ENCODE measurements at places on chromosomes 6 and 20. TPM values are rescaled to one million over a fixed set of nuclear protein-coding genes. Genes with fewer than 3 reads are reported as not detected.

The OR11A1 gene
- total RNA-seq: not detected

The CRYBG1 gene
- 21.8 TPM for total RNA-seq

The GJA10 gene
- not detected for total RNA-seq

The CLDN20 gene
- total RNA-seq: not detected

The ZNF311 gene
- 0.23 TPM for total RNA-seq

The FRK gene
- not detected for total RNA-seq

The XRN2 gene
- total RNA-seq: 57.4 TPM

The SLC23A2 gene
- total RNA-seq: 21.8 TPM

The KCNS1 gene
- not detected for total RNA-seq

The CAP2 gene
- not detected for total RNA-seq

- peaks cover 20% of the 10 kb centered on the region for H3K36me3 ChIP-seq
- no peaks in the 10 kb centered on the region for H3K4me1 ChIP-seq
- no peak for DNase-seq
- H3K27ac ChIP-seq: no peak overlapping the region
- H3K27me3 ChIP-seq: peaks cover 2% of the 10 kb centered on the region
- H3K4me3 ChIP-seq: no peak overlapping the region
Observed at GRCh38 chr6:31513456-31514165, 15.2 kb upstream of the MCCD1 start.

GRCh38 chr20:48215536-48215935, 430.3 kb upstream of the SULF2 start:
- H3K27me3 ChIP-seq: no peaks in the 10 kb centered on the region
- no peaks in the 10 kb centered on the region for H3K4me1 ChIP-seq
- no peak overlapping the region for H3K27ac ChIP-seq
- DNase-seq: no peak
- H3K4me3 ChIP-seq: no peak overlapping the region

DNA sequence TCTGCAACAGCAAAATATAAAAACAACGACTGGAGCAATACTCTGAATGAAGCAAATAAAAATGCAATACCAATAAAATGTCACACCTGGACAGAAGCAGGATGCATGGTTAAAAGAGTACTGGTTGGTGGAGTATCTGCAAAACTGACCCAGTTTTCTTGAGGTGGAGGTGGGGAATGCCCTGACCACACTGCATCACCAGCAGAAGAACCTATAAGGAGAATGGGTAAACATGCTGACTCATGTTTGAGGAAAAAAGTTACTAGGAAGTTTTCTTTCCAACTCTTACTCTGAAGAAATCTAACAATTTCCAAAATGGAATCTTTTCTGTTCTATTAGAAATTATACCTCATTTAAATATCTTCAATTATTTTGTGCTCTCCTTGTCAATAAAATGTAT, 43.6 kb downstream of the REPS1 start:
- peaks cover 35% of the 10 kb centered on the region for H3K36me3 ChIP-seq
- peaks cover 4% of the 10 kb centered on the region for H3K4me1 ChIP-seq
- H3K4me3 ChIP-seq: no peak overlapping the region
- H3K27me3 ChIP-seq: no peaks in the 10 kb centered on the region
- H3K27ac ChIP-seq: peak overlapping the region; percentile 8
- no peak for DNase-seq

GRCh38 chr6:42864602-42865001, 14.8 kb upstream of the RPL7L1 start:
- no peak for DNase-seq
- no peak overlapping the region for H3K4me3 ChIP-seq
- H3K36me3 ChIP-seq: peaks cover 66% of the 10 kb centered on the region

DNA sequence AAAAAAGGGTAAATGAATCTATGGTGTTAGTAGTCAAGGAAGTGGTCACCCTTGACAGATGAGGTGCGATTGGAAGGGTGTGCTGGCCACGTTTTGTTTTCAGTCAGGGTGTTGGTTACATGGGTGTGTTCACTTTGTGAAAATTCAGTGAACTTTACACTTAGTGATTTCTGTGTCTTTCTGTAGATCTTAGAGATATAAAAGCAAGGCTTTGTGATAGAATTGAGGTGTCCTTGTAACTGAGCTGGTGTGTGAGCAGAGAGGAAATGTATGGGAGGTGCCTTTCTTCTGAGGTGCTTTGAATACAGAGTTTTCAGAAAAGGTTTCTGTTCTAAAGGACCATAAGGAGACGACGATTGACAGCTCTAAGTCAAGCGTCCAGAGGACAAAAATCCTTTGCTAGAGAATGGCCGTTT, 90.5 kb downstream of the SAMD3 start:
- peaks cover 10% of the 10 kb centered on the region for H3K36me3 ChIP-seq
- peaks cover 34% of the 10 kb centered on the region for H3K4me1 ChIP-seq
- H3K27me3 ChIP-seq: no peaks in the 10 kb centered on the region

DNA sequence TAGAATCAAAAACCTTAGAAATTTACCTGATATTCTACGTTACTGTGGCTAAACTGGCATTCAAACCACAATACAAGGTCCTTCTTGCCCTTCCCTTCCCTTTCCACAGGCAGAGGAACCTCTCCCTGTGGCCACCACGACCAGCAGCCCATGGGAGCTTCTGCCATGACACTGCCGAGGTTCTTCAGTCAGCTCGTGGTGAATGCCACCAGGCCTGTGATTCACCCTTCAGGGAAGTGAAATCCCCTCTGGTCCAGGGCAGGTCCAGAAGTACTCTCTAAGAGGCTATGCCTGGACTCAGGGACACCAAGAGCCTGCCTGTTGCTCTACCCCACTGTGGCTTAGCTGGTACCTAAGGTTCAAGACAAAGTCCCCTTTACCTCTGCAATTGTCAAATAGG, 123.0 kb downstream of the HTR1B start:
- H3K36me3 ChIP-seq: no peaks in the 10 kb centered on the region
- H3K4me3 ChIP-seq: no peak overlapping the region
- no peaks in the 10 kb centered on the region for H3K4me1 ChIP-seq
- no peaks in the 10 kb centered on the region for H3K27me3 ChIP-seq
- no peak for DNase-seq

DNA sequence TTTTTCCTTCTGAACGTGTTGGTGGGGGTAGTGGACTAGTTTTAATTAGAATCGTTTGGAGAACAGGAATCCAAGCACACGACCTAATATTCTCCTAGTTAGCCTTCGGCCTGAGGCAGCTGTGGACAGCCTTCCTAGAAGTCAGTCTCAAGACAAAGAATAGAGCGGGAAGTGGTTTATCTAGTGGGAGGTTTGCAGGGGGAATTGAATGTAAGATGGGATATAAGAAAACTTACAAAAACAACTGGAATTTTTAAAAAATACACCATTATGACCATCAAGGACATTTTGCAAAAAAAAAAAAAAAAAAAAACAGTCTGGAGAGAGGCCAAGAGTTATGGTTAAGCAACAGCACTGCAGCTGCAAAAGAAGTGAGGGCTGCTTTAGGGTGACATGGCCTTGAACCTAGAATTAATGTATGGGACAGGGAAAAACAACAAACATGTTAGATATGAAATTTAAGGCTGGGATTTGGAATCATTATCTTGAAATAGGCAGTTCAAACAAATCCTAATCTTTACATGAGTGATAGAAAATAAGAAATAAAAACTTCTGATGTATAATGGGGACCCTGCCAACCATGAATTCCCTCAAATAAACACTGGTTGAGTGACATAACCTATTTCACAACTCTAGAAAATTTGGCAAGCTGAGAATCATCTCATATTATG, 40.2 kb downstream of the PLAGL1 start:
- no peak overlapping the region for H3K27ac ChIP-seq
- no peaks in the 10 kb centered on the region for H3K36me3 ChIP-seq
- no peaks in the 10 kb centered on the region for H3K4me1 ChIP-seq
- DNase-seq: no peak

GRCh38 chr6:35031611-35032529, 109.3 kb downstream of the TCP11 start:
- no peak for DNase-seq
- no peak overlapping the region for H3K27ac ChIP-seq
- H3K4me1 ChIP-seq: peaks cover 5% of the 10 kb centered on the region
- H3K4me3 ChIP-seq: no peak overlapping the region
- H3K36me3 ChIP-seq: no peaks in the 10 kb centered on the region

- DNase-seq: no peak
- peaks cover 15% of the 10 kb centered on the region for H3K4me1 ChIP-seq
- no peaks in the 10 kb centered on the region for H3K27me3 ChIP-seq
- H3K4me3 ChIP-seq: no peak overlapping the region
Observed at GRCh38 chr6:149032599-149033405, 284.7 kb upstream of the TAB2 start.

DNA sequence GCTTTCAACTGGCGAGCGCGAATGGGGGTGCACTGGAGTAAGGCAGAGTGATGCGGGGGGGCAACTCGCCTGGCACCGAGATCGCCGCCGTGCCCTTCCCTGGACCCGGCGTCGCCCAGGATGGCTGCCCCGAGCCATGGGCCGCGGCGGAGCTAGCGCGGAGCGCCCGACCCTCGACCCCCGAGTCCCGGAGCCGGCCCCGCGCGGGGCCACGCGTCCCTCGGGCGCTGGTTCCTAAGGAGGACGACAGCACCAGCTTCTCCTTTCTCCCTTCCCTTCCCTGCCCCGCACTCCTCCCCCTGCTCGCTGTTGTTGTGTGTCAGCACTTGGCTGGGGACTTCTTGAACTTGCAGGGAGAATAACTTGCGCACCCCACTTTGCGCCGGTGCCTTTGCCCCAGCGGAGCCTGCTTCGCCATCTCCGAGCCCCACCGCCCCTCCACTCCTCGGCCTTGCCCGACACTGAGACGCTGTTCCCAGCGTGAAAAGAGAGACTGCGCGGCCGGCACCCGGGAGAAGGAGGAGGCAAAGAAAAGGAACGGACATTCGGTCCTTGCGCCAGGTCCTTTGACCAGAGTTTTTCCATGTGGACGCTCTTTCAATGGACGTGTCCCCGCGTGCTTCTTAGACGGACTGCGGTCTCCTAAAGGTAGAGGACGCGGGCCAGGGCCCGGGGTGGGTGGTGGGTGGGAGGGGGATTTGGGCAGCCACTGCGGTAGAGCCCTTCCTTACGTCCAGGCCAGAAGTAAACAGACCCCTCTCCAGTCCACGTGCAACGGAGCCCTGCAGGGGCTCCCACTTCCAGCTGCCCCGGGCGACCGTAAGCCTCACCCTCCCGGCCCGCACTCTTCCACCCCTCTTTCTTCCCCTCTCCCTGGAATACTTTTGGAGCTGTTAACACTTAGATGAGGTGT, 998 bp downstream of the BMP2 start:
- no peaks in the 10 kb centered on the region for H3K36me3 ChIP-seq
- H3K27ac ChIP-seq: no peak overlapping the region
- H3K27me3 ChIP-seq: peaks cover 9% of the 10 kb centered on the region
- H3K4me3 ChIP-seq: peak overlapping the region; percentile 43
- H3K4me1 ChIP-seq: peaks cover 21% of the 10 kb centered on the region

GRCh38 chr6:11889572-11889971, 111.0 kb upstream of the ADTRP start:
- DNase-seq: no peak
- H3K27me3 ChIP-seq: no peaks in the 10 kb centered on the region
- no peak overlapping the region for H3K27ac ChIP-seq
- H3K4me3 ChIP-seq: no peak overlapping the region
- no peaks in the 10 kb centered on the region for H3K36me3 ChIP-seq
- no peaks in the 10 kb centered on the region for H3K4me1 ChIP-seq

- no peak overlapping the region for H3K4me3 ChIP-seq
- peaks cover 59% of the 10 kb centered on the region for H3K4me1 ChIP-seq
- H3K36me3 ChIP-seq: no peaks in the 10 kb centered on the region
- H3K27me3 ChIP-seq: peaks cover 81% of the 10 kb centered on the region
- DNase-seq: no peak
- H3K27ac ChIP-seq: no peak overlapping the region
Observed at GRCh38 chr6:5994999-5995657, 11.6 kb downstream of the NRN1 start.

GRCh38 chr6:37481711-37482605, 17.7 kb downstream of the CCDC167 start:
- peaks cover 68% of the 10 kb centered on the region for H3K36me3 ChIP-seq
- H3K27ac ChIP-seq: no peak overlapping the region
- DNase-seq: no peak
- H3K4me1 ChIP-seq: peaks cover 13% of the 10 kb centered on the region
- H3K4me3 ChIP-seq: no peak overlapping the region

DNA sequence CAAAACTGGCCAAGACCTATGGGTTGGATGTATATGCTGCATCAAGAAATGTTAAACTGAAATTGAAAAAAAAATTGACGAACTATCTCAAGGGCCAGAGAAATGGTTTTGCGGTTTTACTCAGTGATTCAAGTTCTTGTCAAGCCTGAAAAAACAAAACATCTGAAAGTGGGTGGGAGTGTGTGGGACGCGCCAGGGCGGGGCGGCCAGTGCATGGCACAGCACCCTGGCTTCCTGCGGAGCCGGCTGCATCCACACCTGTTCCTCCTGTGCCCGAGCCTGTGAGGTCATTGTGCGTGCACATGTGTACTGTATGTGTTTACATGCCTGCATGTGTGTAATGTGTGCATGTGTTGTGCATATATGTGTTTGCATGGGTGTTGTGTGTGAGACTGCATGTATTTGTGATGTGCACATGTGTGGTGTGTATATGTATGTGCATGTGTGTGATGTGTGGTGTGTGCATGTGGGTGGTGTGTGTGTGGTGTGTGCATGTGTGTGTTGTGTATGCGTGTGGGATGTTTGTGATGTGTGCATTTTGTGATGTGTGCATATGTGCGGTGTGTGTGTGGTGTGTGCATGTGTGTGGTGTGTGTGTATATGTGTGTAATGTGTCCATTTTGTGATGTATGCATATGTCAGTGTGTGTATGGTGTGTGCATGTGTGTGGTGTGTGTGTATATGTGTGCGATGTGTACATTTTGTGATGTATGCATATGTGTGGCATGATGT, 59.8 kb downstream of the CDH4 start:
- H3K4me1 ChIP-seq: no peaks in the 10 kb centered on the region
- no peak for DNase-seq
- no peak overlapping the region for H3K4me3 ChIP-seq
- H3K27me3 ChIP-seq: no peaks in the 10 kb centered on the region
- H3K27ac ChIP-seq: no peak overlapping the region

GRCh38 chr6:107447663-107448216, 11.6 kb downstream of the PDSS2 start:
- H3K27ac ChIP-seq: no peak overlapping the region
- H3K27me3 ChIP-seq: no peaks in the 10 kb centered on the region
- no peaks in the 10 kb centered on the region for H3K4me1 ChIP-seq
- no peak overlapping the region for H3K4me3 ChIP-seq

DNA sequence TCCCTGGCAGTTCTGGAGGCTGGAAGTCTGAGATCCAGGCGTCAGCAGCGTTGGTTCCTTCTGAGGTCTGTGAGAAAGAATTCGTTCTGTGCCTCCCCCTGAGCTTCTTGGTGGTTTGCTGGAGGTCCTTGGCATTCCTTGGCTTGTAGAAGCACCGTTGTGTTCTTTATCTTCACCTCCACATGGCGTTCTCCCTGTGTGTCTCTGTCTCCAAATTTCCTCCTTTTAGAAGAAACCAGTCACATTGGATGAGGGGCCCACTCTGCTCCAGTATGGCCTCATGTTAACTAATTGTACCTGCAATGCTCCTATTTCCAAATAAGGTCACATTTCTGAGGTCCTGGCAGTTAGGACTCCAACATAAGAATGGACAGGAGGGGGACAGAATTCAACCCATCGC, 73.0 kb upstream of the BACH2 start:
- no peak for DNase-seq
- H3K4me3 ChIP-seq: no peak overlapping the region
- H3K27ac ChIP-seq: no peak overlapping the region

GRCh38 chr20:53445321-53445731, 148.3 kb downstream of the ZNF217 start:
- DNase-seq: no peak
- H3K36me3 ChIP-seq: no peaks in the 10 kb centered on the region
- H3K4me1 ChIP-seq: no peaks in the 10 kb centered on the region
- H3K27ac ChIP-seq: no peak overlapping the region

GRCh38 chr20:6740096-6740495, 27.4 kb upstream of the BMP2 start:
- H3K36me3 ChIP-seq: no peaks in the 10 kb centered on the region
- H3K4me1 ChIP-seq: no peaks in the 10 kb centered on the region
- H3K27ac ChIP-seq: no peak overlapping the region
- DNase-seq: no peak
- no peak overlapping the region for H3K4me3 ChIP-seq

All from natural killer cell (primary cell).